Kidney (tissue), 22 donors: ENCODE measurements at places on chromosomes 13 and 19. TPM values are rescaled to one million over a fixed set of nuclear protein-coding genes. Genes with fewer than 3 reads are reported as not detected.

- peak; percentile 20 for DNase-seq
These were observed 492.4 kb downstream of the DACH1 start for GRCh38 chr13:71374471-71375049.

Gene ZNF99
- 0.13 TPM for polyA plus RNA-seq

Gene ZNF135
- polyA plus RNA-seq = 5.6 TPM

- DNase-seq = no peak
These were observed 5.7 kb downstream of the SLITRK1 start for GRCh38 chr13:83876546-83876945.

DNA sequence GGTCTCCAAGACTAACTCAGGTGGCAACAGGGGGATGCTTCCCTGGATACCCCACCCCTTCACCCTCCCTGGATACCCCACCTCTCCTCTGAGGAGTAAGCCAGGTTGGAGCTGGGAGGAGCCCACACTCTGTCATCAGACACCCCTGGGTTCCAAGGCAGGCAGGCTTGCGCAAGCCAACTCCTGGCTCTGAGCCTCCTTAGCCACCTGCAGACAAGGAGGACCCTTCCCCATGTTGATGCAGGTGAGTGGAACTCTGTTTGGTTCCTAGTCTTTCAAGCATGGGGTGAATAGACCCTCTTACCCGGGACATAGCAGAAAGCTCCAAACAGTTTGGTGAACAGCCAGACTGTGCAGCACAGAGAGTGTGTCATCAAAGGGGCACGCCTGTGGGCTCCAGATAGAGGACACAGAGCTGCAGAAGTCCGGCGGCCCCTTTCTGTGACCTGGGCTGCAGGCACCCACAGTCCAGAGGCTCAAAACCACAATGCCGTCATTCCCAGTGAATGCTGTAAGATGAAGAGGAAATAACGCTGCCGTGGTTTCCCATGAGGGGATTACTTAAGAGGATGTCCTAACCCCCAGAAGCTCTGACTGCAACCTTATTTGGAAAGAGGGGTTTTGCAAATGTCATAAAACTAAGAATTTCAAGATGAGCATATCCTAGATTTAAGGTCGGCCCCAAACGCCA lies 12.1 kb upstream of the HAS1 start:
- DNase-seq = no peak

DNA sequence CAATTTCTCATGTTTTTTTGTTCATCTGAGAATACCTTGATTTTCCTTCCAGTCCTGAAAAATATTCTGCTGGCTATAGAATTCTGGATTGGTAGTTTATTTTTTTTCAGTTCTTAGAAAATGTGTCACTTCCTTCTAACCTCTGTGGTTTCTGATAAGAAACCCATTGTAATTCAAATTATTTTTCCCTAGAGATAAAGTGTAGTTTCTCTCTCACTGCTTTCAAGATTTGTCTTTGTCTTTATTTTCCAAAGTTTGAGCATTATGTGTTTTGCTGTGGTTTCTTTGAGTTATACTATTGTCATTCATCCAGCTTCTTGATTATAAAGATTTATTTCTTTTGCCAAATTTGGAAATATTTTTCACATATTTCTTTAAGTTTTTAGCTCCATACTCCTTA lies 324.0 kb upstream of the SPRY2 start:
- no peak for DNase-seq

DNA sequence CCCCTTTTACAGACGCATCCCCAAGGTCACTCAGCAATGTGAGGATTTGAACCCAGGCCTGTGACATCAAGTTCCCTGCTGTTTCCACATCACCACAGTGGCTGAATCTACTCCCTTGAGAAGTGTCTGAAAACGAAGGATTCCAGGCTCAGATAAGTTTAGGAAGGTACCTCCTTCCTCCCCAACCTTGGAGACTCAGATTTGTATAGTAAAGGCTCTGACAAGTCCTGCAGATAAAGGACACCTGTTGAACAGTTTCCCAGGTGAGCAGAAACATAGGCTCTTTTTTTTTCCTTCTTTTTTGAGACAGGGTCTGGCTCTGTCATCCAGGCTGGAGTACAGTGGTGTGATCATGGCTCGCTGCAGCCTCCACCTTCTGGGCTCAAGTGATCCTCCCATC lies 56.4 kb upstream of the PTPRS start:
- no peak for DNase-seq

Gene ADAMTSL5
- 1.4 TPM for polyA plus RNA-seq

Gene TNFSF13B
- 1.1 TPM for polyA plus RNA-seq

DNA sequence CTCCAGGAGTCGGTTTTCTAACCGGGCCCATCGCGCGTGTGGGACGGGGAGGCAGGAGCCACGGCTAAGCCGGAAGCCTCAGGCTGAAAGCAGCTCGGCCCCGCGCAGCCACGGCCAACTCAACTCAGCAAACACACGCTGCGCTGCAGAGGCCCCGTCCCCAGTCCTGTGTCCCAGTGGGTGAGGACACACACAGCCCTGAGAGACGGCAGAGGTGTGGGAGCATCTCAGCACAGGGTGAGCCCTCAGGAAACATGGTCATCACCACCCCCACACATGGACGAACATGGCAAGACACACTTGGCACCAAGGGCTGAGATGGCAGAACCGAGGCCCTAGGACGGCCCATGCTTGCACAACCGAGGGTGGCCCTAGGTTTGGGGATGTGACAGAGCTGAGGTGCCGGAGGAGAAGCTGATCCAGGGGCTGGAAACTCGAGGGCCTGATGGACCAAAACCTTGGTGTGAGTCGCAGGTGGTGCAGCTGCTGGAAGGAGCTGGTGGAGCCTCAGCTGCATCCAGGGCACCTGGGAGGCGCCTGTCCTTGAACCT lies 29.0 kb upstream of the C13orf46 start:
- no peak for DNase-seq

Gene ZNF850
- 0.09 TPM for polyA plus RNA-seq

- DNase-seq = no peak
These were observed 104.4 kb downstream of the LHFPL6 start for GRCh38 chr13:39498471-39499114.

DNA sequence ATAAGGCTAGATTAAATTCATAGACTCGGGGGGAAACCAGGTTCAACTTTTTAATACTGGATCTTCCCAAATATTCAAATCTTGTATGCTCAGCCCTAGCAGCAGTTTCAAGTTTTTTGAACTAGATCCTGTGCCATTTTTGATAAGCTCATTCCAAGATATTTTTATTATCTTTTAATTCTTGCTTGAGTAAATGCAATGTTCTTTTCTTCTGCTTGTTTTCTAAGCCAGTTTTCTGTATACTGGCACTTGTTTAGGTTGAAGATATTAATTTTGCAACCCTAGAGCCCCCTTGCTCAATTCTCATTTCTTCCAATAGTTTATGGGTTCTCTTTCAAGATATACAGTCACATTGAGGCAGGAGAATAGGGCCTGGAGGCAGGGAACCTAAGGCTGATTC lies 13.1 kb upstream of the PNMA8C start:
- DNase-seq = no peak

DNA sequence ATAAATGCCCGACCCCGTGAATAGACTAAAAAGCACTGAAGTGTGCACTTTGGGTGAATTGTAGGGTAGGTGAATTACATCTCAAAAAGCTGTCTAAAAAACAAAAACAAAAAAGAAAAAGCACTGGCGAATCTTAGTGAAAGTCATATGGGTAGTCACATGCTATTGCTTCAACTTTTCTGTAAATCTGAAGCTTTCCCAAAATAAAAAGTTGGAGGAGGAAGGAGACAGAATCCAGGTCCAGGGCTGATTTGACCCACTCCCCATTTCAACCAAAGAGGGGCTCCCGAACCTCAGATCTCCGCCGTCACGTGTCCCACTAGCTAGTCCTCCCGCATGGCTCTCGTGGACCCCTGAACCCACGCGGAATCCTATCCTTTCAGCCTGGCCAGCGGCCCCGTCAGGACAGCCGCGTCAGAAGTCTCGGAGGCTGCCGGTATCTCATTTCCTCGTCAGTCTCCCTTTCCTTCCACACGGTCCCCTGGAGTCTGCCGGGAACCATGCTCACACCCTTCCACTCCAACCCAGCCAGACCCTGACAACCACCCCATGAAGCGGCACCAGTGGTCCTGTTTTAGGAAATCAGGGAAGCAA lies 6.1 kb downstream of the PPP1R12C start:
- DNase-seq = no peak

DNA sequence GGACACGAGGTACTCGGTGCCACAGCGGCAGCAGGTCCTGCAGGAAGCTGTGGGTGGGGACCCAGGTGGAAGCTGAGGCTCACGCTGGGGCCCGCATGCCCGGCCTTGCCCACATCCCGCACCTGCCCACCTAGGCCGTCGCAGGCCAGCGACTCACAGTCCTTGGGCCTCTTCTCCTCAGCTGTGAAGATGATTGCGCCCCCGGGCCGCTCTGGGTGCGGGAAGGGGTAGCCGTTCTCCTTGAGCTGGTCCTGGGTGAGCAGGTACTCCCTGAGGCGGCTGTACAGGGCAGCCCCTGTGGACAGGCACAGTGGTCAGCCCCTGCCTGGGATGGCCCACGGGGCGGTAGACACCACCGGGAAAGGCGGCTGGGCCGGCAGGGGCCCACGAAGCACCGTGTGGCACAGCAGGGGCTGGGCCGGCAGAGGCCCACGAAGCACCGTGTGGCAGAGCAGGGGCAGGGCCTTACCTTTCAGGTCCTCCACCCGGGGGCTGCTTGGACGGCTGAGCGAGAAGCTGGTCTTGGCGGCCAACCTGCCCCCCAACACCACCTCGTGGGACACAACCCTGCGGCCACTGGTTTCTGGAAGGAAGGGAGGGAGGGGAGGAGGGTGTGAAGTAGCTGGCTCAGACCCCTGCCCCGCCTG lies 6.6 kb upstream of the ATP8B3 start:
- no peak for DNase-seq

Gene DHDH
- polyA plus RNA-seq = 26.3 TPM

Gene CCDC61
- 17.8 TPM for polyA plus RNA-seq

DNA sequence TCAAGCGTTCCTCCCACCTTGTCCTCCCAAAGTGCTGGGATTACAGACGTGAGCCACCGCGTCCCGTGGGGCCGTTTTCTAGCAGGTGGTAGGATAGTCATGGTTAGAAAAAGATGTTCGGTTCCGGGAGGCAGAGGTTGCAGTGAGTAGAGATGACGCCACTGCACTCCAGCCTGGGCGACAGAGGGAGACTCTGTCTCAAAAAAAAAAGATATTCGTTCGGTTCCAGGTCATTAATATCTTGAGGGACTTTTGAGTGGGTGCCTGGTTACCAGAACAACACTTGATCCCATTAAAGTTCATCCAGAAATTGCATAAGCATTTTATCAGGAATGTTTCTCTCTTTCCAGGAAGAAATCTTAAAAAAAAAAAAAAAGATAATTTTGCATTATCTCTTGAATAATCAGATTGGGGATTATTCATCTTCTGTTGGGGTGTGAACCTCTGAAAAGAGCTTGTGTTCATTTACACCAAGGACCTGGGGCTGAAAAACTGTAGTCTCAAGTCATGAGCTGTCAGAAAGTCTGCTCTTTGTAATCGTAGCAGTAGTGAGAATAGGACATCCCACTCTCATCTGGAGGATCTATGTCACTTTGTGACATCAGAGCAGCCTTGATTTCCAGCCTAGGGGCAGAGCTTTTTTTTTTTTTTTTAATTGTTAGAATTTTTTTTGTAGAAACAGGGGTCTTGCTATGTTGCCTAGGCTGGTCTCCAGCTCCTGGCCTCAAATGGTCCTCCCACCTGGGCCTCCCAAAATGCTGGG lies 1.0 kb upstream of the ETHE1 start:
- DNase-seq = peak; percentile 58

- peak; percentile 36 for DNase-seq
These were observed 30.4 kb upstream of the SPACA7 start for GRCh38 chr13:112345826-112346172.

- peak; percentile 34 for DNase-seq
These were observed 44.9 kb downstream of the C13orf46 start for GRCh38 chr13:113928685-113929627.

DNA sequence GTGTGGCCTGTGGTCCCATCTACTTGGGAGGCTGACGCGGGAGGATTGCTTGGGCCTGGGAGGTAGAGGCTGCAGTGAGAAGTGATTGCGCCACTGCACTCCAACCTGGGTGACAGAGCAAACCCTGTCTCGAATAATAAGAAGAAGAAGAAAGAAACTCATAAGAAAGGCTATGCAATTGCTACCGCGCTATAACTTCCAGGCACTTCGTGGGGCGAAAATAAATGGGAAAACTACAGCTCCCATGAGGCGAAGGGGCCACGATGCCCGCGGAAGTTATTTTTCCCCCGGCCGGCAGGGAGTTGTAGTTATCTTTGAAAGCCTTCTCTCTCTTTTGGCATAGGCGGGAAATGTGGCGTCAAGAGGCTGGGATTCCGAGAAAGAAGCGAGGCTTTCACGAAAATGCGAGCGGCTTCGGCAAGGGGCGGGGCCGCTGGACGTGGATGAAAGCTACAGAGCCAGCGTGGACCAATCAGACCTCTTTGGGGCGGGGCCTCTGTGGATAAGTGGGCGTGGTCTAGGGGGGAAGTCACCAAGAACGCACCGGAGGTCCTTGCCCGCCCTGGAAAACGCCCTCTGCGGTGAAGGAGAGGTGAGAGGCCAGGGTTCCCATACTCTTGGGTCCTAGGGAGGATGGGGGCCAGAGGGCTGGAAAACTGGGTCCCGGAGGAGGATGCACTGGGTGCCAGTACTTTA lies at the start of gene NUCB1:
NUCB1 (plus strand) TSS at position 532 of the 696 bp plus-strand sequence. CDS start 485 bp downstream, outside the sequence.
- peak; percentile 99 for DNase-seq

Gene SPTBN4
- polyA plus RNA-seq = 4.6 TPM

DNA sequence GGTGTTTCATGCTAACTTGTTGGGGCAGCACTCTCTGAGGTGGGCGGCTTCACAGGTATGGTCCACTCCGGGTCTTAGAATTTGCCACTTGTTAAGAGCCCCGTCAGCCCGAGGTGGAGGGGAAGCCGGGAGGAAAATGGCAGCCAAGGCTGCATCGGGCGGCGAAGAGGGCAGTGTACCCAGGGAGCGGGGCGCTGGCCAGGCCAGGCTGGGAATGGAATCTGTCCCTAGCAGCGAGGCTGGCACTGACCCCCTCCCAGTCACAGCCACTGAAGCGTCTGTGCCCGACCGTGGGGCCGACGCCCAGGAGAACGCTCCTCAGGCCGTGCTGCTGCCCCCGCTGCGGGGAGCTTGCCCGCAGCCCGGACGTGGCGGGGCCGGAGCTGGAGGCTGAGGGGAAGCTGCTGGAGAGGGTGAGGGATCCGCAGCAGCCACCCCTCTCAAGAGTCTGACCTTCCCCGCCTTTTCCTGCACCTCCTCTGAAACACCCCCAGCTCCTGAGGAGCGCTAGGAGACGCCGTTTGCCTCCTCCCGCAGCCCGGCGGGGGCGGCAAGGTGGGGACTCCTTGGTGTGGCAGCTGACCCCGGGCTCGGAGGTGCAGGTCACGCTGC lies 313.8 kb upstream of the SPRY2 start:
- DNase-seq = peak; percentile 43

- no peak for DNase-seq
These were observed 267.9 kb downstream of the LMO7 start for GRCh38 chr13:75904012-75904411.

DNA sequence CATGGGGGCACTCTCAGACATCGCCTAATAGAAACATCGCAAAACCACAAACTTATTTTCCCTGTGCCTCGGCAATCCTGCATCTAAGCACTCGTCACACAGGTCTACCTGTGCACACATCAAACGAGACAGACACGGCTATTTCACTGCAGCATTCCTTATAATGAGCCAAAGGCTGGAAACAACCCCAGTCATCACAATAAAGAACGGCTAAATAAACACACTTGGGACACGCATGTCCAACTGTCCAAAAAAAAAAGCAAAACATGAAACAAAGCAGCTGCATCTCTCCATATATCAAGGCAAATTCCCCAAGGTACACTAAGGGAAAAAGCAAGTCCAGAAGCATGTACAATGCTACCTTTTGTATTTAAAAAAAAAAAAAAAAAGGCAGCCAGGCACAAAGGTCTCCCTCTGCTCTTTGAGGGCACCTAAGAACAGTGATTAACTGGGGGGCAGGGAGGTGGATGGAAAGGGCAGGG lies 27.2 kb upstream of the CCNP start:
- no peak for DNase-seq

Gene ZNF284
- polyA plus RNA-seq = 1.2 TPM

GRCh38 chr13:50410921-50411746 lies 395.9 kb downstream of the KCNRG start:
- DNase-seq = peak; percentile 82
